Uterus (tissue), 4 donors: ENCODE measurements at places on chromosomes 4 and X. TPM values are rescaled to one million over a fixed set of nuclear protein-coding genes. Genes with fewer than 3 reads are reported as not detected.

DNA sequence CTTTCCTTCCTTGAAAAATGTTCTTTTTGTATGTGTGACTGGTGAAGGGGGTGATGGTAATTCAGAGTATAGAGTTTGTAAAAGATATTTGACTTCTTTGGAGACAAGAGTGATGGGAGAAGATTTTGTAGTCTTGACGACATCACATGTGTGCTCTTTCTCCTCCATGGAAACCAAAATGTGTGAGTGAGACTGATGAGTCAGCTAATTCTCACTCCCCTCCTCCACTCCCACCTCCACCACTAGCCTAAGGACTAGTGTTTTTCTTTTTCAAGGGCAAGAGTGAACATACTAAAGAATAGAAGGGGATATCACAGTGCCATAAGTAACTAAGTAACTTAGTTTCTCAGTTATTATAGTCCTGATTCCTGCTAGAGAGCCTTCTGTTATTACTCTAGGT, 14.0 kb upstream of the DGKK start:
- no peak for DNase-seq

DNA sequence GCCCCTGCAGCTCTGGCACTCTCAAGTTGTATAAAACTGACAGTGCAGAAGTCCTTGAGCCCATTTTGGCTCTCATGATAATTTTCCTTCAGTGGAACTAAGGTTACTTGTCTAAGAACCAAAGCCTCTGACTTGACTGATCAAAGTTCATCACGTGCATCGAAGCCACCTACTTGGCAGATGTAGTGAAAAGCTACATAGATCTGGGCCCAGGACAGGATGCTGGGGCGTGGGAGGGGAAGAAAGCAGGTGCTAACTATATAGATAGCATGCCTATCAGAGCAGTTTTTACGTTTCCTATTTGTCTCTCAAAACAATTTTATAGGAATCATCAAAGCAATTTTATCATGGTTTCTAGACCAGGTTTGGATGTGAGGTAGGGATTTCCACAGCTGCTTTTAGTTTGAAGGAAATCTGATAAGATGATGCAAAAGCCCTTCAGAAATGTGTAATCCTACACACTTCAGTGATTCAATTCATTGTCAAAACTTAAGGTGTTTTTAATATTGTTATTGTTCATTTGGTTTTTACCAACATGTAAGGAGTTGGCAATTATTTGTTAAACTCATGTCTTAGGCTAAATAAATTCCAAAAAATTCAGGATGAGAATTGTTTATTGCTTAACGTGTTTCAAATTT, 1.2 kb upstream of the CD40LG start:
- DNase-seq, result no peak

DNA sequence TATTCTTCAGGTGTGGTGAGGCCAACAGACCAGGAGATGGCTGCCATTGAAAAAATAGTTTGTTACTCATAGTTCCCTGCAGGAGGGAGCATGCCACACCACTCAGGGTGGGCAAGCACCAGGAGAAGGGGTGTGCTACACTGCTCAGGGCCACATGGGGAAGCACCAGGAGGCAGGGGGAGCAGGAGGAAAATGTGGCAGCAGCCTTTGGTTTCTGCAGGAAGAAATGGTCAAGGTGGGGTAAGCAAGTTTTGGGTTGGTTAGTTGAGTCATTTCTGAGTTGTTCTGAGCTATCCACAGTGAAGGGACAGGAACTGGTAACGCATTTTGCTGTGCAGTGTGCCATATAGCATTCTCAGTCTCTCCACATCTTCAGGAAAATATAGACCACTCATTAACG, 23.8 kb downstream of the FGFBP1 start:
- DNase-seq, result no peak

DNA sequence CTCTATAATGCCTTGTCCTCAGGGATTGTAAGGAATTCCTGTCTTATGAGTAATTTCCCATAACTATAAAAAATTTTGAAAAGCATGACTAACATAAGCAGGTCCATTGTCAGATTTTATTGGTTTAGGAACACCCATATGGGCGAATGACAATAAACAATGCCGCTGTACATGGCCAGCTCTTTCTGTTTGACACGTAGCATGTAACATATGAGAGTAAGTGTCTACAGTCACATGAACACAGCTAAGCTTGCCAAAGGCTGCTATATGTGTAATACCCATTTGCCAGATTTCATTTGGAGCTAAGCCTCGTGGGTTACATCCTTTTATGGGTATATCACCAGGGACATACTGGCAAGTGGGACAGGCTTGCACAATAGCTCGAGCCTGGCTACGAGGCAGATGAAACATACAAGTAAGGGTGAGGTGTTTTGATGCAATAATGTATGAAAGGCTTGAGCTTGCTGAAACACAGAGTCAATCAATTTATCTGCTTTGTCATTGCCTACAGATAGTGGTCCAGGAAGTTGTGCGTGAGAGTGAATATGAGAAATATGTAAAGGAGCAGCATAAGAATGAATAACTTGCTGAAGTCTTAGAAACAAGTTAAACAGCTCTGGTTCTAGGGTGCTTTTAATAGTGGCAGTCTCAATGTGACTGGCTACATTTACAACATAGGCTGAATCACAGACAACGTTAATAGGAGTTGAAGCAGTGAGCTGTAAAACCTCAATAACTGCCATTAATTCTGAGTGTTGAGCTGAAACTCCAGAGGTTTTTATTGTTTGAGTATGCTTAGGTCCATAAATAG, 67.4 kb upstream of the UGT2B10 start:
- DNase-seq, result no peak

- DNase-seq, result no peak
Observed at GRCh38 chrX:24550166-24550565, 85.1 kb downstream of the PDK3 start.

- no peak for DNase-seq
Observed at GRCh38 chrX:25976683-25977310, 161.3 kb upstream of the MAGEB18 start.

- no peak for DNase-seq
Observed at GRCh38 chr4:122701965-122702364, 30.5 kb upstream of the BBS12 start.

DNA sequence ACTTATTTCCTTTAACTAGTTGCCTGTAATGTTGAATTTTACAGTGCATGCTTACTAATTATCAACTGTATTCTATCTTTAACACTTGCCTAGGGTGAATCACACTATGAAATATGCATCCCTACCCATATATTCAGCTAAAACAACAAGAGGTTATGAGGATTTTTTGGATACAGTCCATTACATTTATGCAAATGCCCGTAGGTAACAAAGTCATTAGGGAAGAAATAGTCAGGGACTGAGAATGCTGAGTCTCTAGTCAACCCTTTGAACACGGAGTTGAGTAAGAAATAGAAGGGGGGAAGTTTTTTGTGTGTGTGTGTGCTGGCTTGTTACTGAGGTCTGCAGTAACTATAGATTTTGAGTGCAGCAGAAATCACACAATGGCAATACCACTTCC, 26.1 kb upstream of the CBLL2 start:
- DNase-seq, result no peak

GRCh38 chrX:154470914-154471568, 8.0 kb downstream of the LAGE3 start:
- no peak for DNase-seq

GRCh38 chr4:95085124-95085833, 327.5 kb downstream of the BMPR1B start:
- DNase-seq, result no peak

The PABPC1L2B gene
- total RNA-seq, result not detected

The SLBP gene
- total RNA-seq, result 42.4 TPM

The ARHGAP36 gene
- not detected for total RNA-seq

The CHIC1 gene
- total RNA-seq, result 20.6 TPM

The TLR1 gene
- 19.4 TPM for total RNA-seq
